ENCODE measurements at places on chromosomes 1 and 21.

DNA sequence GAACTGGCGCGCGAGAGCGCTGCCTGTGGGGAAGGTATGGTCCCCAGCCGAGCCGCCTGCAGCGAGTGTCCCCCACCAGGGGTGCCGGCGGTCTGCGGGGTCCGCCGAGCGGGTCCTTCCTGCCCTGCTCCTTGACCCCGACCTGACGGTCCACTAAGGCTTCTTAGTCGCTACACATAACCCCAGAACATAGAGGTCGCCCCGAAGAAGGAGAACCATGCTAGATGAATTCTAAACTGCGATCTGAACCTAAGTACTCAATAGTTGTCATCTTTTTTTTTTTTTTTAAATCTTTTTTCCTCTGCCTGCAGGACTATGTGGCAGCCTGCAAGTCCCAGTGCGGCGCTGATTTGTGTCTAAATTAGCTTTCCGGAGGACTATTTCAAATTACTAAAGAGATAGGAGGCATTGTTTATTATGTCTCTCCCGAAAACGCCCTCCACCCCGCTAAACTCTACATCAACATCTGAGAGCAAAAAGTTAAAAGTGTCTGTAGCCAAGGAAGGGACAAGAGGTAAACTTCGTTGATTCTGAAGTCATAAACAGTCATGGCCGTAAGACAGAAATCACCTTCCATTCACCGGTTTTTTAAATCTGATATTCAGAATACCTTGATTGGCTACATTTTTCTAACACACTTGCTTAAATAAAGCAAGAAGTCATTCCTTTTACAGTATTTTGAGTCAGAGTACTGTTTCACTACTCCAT is 476 bp downstream of the AXDND1 start:
- DNase-seq: no peak

GRCh38 chr1:11868331-11868980 is 9.7 kb upstream of the NPPB start:
- DNase-seq: no peak

GRCh38 chr1:159854693-159855192 is 7.7 kb downstream of the VSIG8 start:
- DNase-seq: peak; percentile 23

DNA sequence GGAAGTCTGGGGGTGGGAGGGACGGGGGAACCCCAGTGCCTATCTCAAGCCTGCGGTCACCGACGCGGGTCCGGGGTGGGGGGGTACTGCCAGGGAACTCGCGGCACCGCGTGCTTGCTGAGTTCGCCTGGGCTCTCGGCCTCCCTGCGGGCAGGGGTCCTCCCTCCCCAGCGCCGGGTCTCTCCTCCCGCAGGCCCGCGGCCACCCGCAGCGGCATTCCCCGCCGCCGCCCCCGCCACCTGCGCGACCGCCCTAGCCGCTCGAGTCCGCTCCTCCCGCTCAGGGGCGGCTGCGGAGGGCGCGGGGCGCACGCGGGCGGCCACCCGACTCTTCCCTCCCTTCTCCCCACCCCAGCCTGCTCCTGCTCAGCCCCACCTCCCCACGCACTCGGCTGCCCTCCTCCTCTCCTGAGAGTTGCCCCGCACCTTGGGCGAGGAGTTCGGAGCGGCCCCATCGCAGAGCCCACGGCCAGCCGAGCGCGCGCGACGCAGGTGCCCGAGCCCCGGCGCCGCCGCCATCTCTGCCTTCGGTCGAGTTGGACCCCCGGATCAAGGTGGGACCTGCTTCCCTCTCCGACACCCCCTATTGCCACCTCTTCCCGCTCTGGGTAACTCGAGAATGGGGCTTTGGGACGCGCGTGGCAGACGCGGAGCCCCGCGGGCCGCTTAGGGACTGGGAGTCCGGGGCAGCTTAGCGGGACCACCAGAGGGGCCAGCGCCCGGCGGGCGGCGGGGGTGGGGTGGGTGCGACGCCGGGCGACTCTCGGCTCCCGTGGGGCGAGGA is 105.0 kb downstream of the LEPR start:
- no peak for DNase-seq

GRCh38 chr1:187491082-187491720 is 662.5 kb downstream of the PLA2G4A start:
- DNase-seq: no peak

All from stimulated activated CD4-positive, alpha-beta T cell treated with anti-CD3 and anti-CD28 coated beads, Interleukin-1b, Interleukin-23, amount 100 ng/mL, for 1 hour (primary cell).